ENCODE measurements at places on chromosomes 11 and 22.

DNA sequence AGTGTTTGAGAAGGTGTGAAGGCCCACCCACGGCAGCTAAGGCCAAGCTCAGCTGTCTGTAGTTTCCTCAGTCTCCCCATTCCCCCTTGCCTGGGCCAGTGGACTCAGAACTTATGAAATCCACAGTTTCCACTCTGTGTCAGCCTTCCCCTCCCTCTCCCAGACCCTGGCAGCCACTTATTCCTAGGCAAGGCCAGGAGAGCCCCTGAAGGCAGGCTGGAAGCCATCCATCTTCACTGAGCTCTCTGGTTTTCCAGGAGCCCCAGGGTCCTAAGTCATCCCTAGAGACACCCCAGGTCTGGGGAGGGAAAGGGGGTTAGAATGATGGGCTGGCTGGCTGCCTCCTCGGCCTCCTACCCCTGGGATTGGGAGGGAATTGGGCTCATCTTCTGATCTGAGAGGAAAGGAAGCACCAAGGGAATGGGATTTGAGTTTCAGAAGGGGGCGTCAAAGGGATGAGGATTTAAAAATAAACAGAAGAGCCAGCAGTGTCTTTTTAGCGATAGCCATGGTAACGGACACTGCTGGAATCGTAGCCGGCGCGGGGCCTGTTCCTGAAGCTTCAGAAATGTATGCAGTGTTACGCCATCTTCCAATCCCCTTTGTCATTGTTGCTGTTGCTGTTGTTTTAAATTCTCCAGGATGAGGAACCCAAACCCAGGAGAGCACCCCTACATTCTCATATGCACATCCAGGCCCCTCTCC is 561.1 kb upstream of the CADM1 start:
- DNase-seq = no peak

- DNase-seq = no peak
Observed at GRCh38 chr22:49062155-49062801, 765.4 kb downstream of the BRD1 start.

GRCh38 chr11:29300420-29300819 is 716.4 kb downstream of the KCNA4 start:
- DNase-seq = no peak

DNA sequence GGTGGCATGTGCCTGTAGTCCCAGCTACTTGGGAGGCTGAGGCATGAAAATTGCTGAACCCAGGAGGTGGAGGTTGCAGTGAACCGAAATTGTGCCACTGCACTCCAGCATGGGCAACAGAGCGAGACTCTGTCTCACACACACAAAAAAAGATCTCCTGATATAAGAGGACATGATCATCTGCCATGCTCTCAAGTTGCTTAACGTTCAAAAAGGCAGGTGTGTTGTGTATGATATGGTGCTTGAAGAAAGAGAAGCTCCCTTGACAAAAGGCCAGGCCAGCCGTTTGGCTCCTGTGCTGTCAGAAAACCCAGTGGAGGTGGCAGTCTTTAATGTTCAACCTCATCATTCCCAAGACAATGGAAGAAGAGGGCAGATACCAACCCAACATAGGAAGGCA is 117.3 kb upstream of the PLET1 start:
- no peak for DNase-seq

DNA sequence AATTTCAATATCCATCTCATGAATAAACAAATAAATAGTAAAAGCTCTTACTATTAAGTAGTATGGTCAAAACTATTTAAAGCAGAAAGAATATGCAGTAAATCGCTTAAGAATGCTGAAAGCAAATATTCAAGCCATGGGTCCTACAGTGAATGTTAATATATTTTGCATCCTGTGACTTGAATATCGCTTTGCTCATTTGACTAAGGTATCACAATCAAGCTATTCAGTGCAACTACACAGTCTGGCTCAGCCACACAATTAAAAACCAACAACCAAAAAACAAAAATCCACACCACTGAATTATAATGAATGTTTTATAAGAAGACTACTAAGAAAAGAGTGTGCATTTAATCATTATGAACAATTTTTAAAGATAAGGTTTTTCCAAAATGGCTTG is 45.3 kb downstream of the RAB6A start:
- peak; percentile 96 for DNase-seq

GRCh38 chr11:14502039-14502438 is 2.4 kb upstream of the COPB1 start:
- DNase-seq = no peak
